ENCODE measurements at places on chromosomes 13 and 19.

GRCh38 chr13:66922444-66922843 lies 307.7 kb downstream of the PCDH9 start:
- DNase-seq: no peak

GRCh38 chr13:30816736-30817135 lies 81.4 kb downstream of the ALOX5AP start:
- no peak for DNase-seq

- DNase-seq: no peak
Measured at GRCh38 chr13:113845055-113845454, 18.8 kb downstream of the GAS6 start.

DNA sequence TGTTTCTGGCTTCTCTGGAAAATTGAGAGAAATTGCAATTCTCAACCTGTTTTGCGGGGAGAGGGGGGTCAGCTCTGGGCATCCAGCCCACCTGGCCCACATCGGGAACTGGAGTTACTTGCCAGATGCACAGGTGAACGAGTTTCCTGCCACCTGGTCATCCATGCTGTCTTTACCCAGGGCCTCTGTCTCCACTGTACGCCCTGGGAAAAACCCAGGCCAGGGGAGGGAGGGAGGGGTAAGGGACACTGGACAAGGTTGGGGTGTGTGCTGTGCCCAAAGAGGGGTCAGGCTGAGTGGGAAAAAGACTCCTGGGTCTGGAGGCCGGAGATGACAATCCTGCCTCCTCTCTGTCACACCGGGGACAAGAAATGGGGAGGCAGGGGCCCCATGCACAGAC lies 307.6 kb downstream of the ZNF536 start:
- no peak for DNase-seq

GRCh38 chr13:45838171-45838745 lies 13.3 kb downstream of the SIAH3 start:
- peak; percentile 63 for DNase-seq

DNA sequence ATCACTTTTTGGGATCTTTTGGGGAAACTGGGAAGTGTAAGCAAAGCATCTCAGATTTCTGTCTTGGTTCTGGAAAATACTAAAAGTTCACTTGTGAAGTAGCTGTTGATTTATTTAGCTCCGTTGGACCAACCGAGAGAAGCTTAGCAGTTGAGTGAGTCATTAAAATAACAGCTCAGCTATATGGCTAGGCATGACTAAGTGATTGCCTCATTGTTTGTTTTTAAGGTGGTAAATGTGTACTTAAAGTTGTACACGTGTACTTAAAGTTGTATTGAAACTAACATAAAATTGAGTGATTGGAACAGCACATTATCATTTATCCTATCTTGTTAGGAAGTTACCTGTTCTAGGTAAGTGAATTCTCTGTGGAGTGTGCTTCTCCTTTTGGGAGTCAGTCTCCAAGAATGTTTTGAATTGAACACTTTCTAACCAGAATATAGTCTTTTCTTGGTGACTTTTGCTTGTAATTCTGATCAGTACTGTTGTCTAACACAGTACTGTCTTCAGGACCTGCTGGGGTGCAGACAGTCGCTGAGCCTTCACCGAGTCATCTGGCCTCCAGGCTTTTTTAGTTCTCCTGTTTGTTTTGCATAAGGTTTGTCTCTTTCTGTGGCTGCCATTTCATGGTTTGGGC lies 2.9 kb upstream of the DCUN1D2 start:
- DNase-seq: no peak

GRCh38 chr19:42465827-42466280 lies 23.1 kb upstream of the CXCL17 start:
- DNase-seq: no peak

- DNase-seq: no peak
Measured at GRCh38 chr13:19618977-19619376, 14.5 kb upstream of the MPHOSPH8 start.

- DNase-seq: no peak
Measured at GRCh38 chr13:59835569-59835968, 328.2 kb downstream of the DIAPH3 start.

DNA sequence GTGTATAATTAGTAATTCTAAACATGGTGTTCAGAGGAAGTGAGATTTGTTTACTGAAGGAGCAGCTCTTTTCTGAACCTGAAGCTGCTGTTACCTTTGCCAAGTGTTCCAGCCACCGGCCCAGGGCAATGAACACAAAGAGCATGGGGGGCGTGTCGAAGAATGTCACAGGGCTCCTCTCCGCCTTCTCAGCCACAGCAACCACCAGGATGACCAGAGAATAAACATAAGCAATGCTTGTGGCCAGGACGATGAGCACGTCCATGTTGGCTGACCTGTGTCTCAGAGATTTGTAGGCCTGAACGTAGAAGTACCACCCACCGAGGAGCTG lies 53.1 kb downstream of the ATP7B start:
- no peak for DNase-seq

Measured in SK-N-DZ (cell line).